GM12878 (cell line): ENCODE measurements at places on chromosomes 12 and 14. TPM values are rescaled to one million over a fixed set of nuclear protein-coding genes. Genes with fewer than 3 reads are reported as not detected.
A peak's percentile ranks its signal among the peaks of the same experiment; 100 is the strongest.

The FOS gene
- 0.43 and 0.64 TPM in 2 replicates for total RNA-seq

The KLRC4 gene
- not detected in 2 replicates for total RNA-seq

The RBMS2 gene
- total RNA-seq, result 7.1 and 7.2 TPM in 2 replicates

The RTL1 gene
- total RNA-seq, result not detected in 2 replicates

The LUM gene
- total RNA-seq, result 0.31 and 0.37 TPM in 2 replicates

The PMEL gene
- 0.96 and 1.3 TPM in 2 replicates for total RNA-seq

The SLC2A13 gene
- 0.29 and 0.31 TPM in 2 replicates for total RNA-seq

The CMKLR1 gene
- 52.3 and 53.2 TPM in 2 replicates for total RNA-seq

The SIX6 gene
- total RNA-seq, result not detected in 2 replicates

The C12orf60 gene
- total RNA-seq, result 1.8 TPM in 2 replicates

The AKAP3 gene
- 1.5 TPM in 2 replicates for total RNA-seq

The SELPLG gene
- total RNA-seq, result 20.7 and 21.0 TPM in 2 replicates

The LRFN5 gene
- total RNA-seq, result 0.05 TPM in 1 of 2 replicates, not detected in the other

GRCh38 chr12:116287842-116288301 is 10.4 kb upstream of the MED13L start:
- DNase-seq, result no peak

DNA sequence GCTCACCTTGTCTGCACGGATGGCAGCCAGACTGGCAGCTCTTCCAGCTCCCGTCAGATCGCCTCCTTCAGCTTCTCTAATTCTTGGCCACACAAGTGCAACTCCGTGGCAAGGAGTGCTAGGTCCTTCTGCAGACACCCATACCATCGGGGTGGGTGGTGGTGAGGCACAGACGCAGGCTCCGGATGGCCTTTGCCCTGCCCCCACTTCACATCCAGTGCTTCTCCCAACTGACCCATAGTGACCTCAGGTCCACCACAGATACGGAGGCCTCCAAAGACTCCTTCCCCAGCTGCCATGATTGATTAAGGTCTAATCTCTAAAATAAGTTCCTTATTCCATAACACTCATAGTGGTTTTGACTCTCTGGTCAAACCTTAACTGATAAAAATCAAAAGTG is 19.9 kb upstream of the CD27 start:
- no peak for DNase-seq

DNA sequence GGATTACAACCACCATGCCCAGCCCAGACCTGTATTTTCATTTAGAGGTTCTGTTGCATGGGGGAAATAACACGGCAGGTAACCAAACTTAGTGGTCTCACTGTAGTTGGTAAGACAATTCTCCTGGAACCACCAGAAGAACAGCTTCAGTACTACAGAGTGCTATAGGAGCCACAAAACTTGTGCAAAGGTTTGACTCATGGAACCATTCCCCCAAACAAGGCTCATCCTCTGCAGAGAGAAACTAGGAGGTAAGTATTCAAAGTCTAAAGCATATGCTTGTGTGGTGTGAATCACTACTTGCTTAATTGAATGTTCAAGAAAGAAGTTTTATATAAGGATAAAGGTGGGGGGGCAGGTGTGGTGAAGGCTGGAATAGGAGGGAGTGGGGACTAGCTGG is 58.7 kb downstream of the GNS start:
- DNase-seq, result no peak

DNA sequence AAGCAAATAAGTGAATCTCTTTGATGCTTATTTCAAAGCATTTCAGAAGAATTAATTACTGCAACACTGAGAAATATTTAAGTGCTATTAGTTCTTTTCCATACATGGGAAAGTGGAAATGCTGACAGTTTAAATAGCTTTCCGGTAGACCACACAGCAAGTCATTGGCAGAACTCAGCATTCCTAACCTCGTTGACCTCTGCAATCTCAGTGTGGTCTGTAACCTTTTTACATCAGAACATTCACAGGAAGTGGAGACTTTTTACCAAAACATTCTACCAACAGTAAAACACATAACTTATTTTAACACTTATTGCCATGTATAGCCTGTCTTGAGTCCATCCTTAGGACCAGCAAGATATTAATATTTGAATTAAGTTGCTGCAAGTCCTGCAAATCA is 249.5 kb upstream of the DCN start:
- DNase-seq, result no peak

- DNase-seq, result no peak
Observed at GRCh38 chr12:78208092-78208491, 377.4 kb downstream of the NAV3 start.

- peak; percentile 97 for DNase-seq
Observed at GRCh38 chr12:104974626-104975290, 11.4 kb upstream of the NOPCHAP1 start.

DNA sequence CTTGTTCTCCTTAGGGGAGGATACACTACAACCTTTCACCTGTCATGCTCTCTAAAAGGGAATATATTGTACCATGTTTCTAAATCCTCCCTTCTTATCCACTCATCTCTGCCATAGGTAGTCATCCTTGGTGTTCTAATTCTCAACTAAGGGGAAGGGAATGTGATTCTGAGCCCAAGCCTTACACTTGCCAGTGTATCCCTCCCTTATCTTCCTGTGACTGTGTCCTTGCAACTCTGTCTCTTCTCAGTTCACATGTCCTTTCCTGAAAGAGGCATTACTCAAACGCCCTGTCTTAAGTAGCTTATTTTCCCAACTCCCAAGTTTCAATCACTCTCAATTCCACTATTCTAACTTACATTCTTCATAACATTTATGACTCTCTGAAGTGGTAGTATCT is 44.5 kb upstream of the SYT10 start:
- DNase-seq, result no peak

DNA sequence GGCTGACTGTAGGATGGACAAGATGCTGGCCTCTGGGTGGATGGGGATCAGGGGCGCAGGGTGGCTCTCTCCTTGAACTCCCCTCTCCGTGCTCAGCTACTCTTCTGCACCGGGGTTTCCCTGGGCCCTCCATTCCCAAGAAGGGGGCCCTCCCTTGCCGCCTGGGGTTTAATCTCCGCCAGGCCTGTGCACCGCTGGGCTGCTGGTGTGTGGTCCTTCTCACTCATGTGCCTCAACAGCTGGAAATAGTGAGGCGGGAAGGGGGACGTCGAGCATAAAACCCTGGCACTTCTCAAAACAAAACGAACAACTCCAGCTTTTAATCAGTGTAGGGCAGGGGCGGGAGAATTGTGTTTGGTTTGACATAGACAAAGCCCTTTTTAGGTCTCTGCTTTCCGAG is 19.0 kb upstream of the SMOC1 start:
- no peak for DNase-seq

GRCh38 chr14:95318399-95319311 is 1.1 kb downstream of the CLMN start:
- no peak for DNase-seq

DNA sequence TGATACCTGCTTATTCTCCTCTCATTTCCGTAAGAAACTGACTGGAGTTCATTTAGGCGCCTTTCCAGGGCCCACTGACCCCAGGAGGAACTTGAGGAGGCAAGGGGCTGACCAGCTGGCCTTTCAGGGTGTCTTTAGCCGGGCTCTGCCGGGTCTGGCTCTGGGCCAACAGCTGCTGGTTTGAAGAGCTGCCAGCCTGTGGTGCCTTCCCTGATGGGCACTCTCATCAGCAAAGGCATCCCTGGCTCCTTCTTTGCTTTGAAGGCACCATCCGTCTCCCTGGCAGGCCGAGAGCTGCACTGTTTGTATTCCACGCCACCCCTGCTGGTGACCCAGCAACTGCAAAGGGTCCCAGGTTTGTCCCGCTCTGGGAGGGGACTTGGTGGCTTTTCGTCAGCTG is 42.0 kb downstream of the IQSEC3 start:
- no peak for DNase-seq

DNA sequence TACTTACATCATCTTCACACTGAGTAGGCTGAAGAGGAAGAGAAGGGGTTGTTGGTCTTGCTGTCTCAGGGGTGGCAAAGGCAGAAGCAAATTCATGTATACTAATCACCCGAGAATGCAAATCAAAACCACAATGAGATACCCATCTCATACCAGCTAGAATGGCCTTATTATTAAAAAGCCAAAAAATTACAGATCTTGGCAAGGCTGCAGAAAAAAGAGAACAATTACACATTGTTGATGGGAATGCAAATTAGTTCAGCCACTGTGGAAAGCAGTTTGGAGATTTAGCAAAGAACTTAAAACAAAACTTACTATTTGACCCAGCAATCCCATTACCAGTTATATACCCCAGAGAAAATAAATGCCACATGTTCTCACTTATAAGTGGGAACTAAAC is 154.9 kb downstream of the SEC23A start:
- no peak for DNase-seq

GRCh38 chr14:31932675-31933074 is 144.4 kb upstream of the ARHGAP5 start:
- no peak for DNase-seq

- DNase-seq, result no peak
Observed at GRCh38 chr12:93914281-93914680, 234.1 kb upstream of the PLXNC1 start.

DNA sequence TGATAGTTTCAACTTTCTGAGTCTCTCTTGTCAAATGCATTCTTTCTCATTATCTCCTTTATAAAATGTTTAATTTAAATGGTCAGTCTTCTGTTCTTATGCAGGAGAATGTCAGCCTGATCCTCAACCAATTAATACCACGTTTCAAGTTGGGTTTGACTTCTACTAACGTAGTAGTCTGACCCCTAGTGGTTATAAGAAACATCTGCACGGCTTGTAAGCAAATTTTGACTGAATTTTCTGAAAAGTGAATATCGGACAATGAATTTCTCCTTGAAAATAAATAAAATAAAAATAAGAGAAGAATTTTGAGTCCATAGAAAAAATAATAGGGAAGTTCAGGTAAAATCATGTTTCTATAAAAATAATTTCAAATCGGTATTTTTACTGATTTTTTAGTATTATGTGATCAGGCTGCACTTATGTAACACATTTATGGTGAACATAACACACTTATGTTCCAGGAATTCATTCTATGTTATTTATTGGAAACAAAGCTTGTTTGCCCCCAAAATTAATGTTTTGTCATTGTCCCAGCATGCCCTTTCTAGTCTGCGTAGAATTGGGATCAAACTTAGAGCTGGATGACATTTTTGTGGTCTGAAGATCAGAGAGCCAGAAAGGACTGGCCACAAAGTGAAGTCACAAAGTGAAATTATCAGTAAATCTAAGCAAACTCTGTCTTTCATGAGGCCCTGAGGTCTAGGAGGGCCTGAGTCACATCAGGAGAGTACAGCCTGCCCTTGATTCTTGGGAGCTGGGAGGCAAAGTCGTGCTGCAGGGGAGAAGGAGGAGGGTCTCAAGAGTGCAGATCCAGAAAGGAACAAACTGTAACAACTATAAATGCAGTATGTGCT is 101.2 kb upstream of the STXBP6 start:
- DNase-seq, result peak; percentile 1

DNA sequence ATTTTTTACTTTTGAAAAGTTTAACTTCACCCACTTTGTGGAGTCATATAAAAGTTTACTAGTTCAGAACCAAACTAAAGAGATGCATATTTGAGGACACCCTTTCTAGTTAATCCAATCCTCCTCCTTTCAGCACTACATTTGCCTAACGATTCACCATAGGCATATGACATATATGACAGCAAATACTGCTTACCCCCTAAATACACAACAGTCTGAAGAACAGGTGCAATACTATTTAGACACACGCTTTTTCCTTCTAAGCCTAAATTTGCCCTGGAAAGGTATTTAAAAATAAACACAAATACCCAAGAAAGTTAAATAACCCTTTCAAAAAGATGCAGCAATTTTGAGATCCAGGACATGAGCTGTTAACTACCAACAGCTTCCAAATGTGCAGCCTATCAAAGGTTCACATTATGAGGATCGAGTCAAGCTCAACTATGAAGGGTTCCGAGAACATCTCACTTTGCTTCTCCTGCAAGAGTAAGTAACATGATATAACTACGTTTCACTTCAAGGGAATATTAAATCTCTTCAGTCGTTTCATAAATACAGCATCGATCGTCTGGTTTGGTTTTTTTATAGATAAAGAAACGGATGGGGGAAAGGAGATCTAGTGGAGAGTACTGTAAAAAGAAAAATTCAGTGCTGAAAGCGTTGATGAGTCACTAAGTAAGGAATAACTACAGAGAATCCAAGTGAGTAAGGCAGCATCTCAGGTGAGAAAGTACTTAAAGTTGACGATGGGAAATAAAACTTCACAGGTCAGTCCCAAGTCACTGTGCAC is 677 bp upstream of the AP4S1 start:
- DNase-seq, result no peak

GRCh38 chr12:131486451-131487230 is 224.2 kb upstream of the SFSWAP start:
- no peak for DNase-seq

- no peak for DNase-seq
Observed at GRCh38 chr12:54413284-54414190, 5.5 kb downstream of the ITGA5 start.

DNA sequence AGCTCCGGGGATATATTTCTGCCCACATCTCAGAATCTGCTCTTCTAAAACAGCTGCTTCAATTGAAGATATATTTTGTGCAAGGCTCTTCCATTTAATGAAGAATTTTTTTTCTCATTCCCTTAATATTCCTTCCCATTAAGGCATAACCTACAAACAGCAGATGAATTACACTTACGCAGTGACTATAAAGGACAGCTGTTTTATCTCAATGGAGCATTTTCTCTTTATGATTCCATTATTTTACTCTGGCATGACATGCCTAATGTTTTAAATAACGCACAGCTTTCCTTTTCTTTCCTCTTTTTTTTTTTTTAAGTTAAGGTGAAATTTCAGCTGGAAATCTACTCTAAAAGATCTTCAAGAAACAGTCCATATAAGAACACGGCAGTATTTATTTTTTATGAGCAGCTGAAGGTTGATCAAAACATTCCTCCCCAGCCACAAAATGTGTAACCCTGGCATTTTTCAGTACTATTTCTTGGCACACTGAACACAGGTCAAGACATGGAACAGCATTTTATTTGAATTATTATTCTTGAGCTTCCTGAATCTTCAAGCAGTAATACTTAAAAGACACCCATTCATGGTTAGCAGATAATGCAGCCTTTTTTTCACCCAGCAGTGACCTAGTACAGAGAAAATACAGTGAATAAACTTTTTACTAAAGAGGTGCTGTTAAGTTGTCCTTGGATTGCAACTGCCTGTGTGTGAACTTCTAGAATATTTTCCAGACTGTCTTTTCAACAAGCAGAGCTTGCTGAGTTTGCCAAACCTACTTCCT is 118.1 kb upstream of the FOXN3 start:
- no peak for DNase-seq

GRCh38 chr14:81330619-81331122 is 69.5 kb downstream of the STON2 start:
- DNase-seq, result no peak

DNA sequence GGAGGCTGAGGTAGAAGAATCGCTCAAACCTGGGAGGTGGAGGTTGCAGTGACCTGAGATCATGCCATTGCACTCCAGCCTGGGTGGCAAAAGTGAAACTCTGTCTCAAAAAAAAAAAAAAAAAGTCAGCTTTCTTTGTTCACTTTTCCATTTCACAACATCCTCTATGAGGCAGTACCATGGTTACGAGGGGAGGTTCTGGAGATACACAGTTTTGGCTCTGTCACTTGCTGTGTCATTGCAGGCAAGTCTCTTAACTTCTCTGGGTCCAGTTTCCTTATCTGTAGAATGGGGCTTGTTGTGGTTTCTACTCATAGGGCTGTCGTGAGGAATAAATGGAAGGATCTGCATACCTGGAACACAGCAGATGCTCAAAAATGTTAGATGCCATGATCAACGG is 75.6 kb upstream of the SLC24A4 start:
- DNase-seq, result no peak
